ENCODE measurements at places on chromosomes 2 and 18.

DNA sequence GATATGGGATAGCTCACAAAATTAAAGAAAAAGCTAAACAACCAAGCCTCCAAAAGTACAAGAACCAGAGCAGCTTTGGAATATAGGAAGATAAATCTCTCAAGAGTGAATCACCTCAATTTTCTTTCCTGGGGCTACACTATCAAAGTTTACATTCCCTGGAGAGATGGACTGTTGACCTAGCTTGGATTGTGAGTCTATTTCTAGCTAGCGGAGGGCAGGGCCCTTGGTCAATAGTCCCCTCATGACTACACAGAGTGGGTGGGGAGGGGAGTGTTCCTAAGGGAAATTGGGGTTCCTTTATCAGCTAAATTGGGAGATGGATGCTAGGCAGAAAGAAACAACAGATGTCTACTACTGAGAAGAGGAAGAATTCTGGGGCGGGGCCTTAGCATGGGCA lies 29.9 kb upstream of the EIF2AK3 start:
- no peak for DNase-seq

DNA sequence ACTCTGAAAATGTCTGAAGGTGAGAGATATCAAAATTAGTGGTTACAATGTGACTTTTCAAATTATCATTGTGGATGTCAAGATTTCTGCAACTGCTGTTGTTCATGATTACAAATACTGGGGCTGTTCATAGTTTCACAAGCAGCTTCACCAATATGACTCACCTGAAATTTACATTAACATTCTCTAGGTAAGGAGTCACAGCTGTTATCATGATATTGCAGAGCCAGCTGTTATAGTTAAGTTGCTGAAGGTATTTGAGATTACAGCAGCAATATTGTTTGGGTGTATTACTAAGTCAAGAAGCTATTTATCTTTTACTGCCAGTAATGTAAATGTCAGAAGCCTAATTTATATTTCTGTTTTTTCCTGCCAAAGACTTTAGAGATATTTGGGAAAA lies 140.0 kb downstream of the MC4R start:
- DNase-seq: no peak

DNA sequence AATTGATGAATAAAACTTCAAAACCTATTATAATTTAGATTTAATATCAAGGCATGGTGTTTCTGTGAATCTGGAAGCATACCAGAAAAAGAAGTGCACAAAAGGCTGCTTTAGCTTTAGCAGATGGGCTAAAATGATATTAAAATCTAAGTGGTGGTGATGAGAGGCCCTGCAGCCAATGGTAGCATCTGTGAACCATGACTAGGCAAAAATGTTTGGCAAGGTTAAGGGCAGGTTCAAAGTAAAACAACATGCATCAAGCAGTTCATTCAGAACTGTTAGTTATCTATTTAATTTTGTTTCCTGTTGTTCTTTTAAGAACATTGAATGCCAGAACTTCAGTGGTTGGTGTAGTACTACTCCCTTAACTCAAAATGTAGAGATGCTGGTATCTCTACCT lies 1736.9 kb upstream of the CELF4 start:
- DNase-seq: no peak

DNA sequence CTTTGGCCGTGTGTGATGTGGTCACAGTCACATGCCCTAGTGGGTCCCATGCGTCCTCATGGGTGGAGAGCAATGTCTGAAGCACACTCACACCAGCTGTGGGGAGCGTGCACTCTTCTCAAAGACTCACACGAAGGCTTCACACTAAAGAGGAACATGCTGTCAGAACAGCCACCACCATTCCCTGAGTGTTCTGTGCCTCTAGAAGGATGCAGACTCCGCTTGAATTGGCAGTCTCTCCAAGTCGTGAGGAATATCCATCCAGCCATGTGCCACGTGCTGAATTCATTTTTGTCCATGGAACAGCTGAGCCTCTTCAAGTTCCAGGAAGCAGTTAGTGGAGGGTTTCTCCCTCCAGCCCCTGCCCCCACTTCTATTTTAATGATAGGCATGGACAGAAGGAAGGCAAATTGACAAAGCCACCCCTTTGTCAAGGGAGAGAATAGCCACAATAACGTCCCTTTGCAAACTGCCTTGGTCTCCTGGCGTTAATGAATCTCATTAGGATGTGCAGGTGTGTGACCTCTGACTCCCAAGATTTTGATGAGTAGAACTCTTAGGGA lies 464.3 kb upstream of the ID2 start:
- DNase-seq: no peak

DNA sequence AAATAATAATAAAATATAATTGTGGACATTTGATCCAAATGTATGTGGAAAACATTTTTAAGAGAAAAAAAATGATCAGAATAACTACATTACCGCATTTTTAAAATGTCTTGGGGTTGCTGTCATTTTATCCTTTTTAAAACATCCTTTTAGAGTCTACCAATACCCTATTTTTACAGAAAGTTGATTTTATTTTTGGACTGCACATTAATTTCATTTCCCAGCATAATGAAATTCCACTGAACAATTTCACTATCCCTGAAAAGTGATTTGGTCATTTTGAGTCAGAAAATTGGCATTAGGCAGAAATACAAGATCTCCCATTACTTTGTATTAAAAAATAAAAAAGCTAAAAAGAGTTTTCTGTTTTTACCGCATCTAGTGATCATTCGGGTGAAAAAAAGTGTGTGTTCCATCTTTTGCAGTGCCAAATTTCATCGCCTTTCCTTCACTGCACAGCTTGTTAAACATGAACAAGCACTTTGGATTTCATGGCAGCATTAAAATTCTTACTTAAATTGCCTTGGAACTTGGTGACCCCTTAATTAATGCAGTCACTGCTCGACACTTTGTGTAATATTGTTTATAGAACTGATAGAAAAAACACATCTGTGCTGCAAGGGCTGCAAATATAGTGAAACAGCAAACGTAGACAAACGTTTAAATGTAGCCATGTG lies 611.7 kb downstream of the TSN start:
- no peak for DNase-seq

- DNase-seq: no peak
Observed at GRCh38 chr2:46962751-46963150, 47.1 kb upstream of the MCFD2 start.

- DNase-seq: no peak
Observed at GRCh38 chr2:229003256-229003655, 267.8 kb downstream of the PID1 start.

DNA sequence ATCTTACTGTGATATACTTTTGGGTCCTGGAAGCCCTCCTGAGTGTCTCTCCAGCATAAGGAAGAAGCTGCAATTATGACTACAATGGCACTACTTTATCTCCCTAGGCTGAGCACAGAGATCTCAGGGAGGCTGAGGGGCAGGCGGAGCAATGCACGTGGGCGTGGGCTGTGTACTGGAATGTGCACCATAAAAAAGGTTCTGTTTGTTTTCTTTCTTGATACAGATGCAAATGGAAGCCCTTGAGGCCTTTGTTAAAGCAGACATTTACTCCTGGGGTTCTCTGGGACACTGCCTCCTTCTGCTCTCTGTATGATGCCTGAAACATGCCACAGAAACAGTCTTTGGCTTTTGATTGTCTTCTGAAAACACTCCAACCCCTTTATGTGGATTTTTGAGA lies 79.1 kb upstream of the DLX2 start:
- DNase-seq: no peak

DNA sequence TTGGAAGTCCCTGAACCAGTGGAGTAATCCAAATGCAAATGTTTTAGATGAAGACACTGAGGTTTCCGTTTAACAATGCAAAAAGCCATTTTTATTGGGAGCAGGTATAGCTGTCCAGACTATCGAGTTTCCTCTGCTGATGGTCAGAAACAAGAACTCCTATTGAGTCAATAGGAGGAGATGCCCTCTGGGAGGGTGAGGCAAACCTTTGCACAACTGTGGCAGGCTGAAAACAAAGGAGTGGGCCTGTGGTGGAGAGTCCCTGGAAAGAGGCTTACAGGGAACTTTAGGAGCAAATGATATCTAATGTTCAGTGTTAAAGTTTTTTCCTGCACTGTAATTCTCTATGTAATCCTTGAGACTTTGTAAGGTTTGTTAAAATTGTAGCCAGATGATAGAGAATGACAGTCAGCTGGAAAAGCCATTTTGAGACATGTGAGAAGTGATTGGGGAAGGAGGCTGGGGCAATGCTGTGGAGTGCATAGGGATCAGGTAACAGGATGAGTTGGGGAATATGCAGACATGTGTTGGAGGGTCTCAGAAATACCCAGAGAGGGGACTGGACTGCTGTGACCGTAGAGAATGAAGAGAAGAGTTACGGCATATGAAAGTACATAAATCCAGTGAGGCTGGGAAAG lies 15.1 kb upstream of the EML4 start:
- DNase-seq: no peak

DNA sequence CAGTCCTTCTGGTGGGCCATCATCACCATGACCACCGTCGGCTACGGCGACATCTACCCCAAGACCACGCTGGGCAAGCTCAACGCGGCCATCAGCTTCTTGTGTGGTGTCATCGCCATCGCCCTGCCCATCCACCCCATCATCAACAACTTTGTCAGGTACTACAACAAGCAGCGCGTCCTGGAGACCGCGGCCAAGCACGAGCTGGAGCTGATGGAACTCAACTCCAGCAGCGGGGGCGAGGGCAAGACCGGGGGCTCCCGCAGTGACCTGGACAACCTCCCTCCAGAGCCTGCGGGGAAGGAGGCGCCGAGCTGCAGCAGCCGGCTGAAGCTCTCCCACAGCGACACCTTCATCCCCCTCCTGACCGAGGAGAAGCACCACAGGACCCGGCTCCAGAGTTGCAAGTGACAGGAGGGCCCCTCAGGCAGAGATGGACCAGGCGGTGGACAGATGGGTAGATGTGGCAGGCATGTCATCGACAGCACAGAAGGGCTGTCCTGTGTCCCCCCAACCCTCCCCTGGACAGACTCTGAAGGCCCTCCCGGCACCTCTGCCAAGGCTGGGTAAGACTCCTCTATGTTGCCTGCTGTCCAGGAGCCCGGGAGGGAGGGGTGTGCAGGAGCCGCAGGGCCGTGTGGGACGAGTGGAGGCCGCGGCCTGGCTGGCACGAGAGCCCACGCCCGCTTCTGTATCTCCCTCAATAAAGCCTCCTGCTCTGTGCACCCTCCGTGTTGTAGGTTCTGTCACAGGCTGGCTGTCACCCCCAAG lies 2.0 kb downstream of the KCNF1 start:
- no peak for DNase-seq

- no peak for DNase-seq
Observed at GRCh38 chr2:6358546-6358945, 507.2 kb downstream of the CMPK2 start.

DNA sequence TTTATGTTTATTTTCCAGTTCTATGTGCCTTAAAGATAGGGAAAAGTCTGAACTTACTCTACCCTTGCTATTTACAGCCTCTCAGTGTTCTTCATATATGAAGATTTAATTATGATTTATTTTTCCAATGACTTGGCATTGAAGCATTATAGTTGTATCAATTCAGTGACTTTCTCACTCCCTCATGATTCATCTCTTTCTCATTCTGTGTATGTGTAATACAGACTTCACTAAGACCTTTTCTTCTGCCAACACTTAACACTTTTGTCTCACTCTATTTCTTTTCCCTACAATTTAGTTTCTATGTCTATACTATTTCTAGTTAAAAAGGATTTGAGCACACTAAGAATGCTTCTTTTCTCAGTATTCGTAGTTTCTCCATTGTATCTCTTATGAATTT lies 1470.3 kb upstream of the ACVR2A start:
- no peak for DNase-seq

GRCh38 chr2:105790461-105791149 lies 45.9 kb downstream of the NCK2 start:
- no peak for DNase-seq

GRCh38 chr2:12091201-12091806 lies 344.9 kb downstream of the LPIN1 start:
- DNase-seq: no peak

- DNase-seq: no peak
Observed at GRCh38 chr2:108923019-108923700, 65.9 kb downstream of the EDAR start.

All from cerebellar nuclear complex (tissue), 1 donor.